Activated CD8-positive, alpha-beta T cell treated with anti-CD3 and anti-CD28 coated beads, Interleukin-2, amount 10 ng/mL, durations not matched to agents 7 days and 5 days (primary cell): ENCODE measurements at places on chromosomes 12 and 14. TPM values are rescaled to one million over a fixed set of nuclear protein-coding genes. Genes with fewer than 3 reads are reported as not detected.

DNA sequence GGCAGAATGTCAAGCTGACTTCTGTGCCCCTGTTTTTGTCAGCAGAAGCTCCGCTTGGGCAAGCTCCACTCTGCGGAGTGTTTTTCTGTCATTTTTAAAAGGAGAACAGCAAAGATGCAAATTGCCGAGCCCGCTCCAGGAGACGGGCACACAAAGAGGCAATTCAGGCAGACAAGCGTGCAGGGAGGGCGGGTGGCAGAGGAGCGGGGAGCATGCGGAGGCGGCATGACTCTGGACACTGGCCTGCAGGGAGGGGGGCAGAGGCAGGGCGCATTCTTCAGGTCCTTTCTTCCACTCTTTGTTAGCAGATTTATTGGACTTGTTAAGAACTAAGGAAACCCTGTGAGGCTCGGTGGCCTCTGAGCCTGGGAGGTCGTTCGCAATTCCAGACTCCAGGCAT lies 187.3 kb upstream of the RMST start:
- no peak overlapping the region for H3K4me3 ChIP-seq
- no peak for DNase-seq
- H3K27me3 ChIP-seq: peaks cover 3% of the 10 kb centered on the region
- no peaks in the 10 kb centered on the region for H3K36me3 ChIP-seq

DNA sequence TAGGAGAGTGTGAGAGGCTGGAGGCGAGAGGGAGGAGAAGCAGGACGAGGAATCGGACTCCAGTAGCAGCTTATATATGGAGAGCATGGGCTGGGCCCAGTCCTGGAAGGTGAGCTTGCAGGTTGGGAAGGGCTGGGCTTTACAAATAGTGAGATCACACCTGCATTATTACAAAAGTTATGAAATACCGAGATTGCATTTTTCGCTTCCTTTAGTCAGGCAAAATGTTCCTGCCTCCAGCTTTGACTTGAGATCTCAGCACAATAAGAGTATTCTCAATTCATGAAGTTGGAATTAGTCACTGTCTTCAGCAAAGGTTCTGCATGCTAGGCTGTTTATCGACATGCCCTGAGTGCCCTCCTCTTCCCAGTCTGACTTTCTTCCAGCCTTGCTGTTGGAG lies at the start of gene KRT6B:
Gene KRT6B, minus strand, starts transcription at position 46 of the 400 bp plus-strand sequence. CDS start 68 bp downstream, outside the sequence.
- DNase-seq: no peak
- no peak within 1 kb of the TSS for H3K4me3 ChIP-seq
- no peaks in the 10 kb centered on the region for H3K36me3 ChIP-seq
- H3K27me3 ChIP-seq: peaks cover 21% of the 10 kb centered on the region
- H3K27ac ChIP-seq: no peak within 1 kb of the TSS

DNA sequence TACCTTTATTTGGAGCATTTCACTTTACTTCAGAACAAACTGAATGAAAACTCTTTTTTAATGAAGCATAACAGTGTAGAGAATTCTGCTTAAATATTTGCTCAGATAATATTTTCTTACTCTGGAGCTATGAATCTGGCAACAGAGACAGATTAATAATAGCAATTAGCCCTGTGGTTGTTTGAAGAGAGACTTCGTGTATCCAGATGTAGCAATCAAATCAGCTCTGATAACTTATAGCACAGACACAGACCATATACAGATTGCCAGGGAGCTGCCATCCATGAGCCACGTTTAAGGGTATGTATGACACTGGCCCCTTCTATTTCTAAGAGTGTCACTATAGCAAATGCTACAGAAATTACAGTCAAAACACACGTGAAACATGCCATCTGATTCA lies 146.6 kb downstream of the EXOC5 start:
- no peaks in the 10 kb centered on the region for H3K4me1 ChIP-seq
- H3K36me3 ChIP-seq: no peaks in the 10 kb centered on the region

- H3K4me3 ChIP-seq: no peak overlapping the region
- peak; percentile 47 for DNase-seq
- peaks cover 22% of the 10 kb centered on the region for H3K4me1 ChIP-seq
- H3K27ac ChIP-seq: no peak overlapping the region
These were observed 8.9 kb downstream of the GTF2A1 start for GRCh38 chr14:81211844-81212243.

Gene ADGRD1
- not detected for total RNA-seq

Gene INHBC
- not detected for total RNA-seq

Gene CPNE6
- total RNA-seq: 0.10 TPM

Gene AKAP3
- total RNA-seq: 2.6 TPM

Gene E2F7
- 23.8 TPM for total RNA-seq
